ENCODE measurements at places on chromosomes 16 and 17.

DNA sequence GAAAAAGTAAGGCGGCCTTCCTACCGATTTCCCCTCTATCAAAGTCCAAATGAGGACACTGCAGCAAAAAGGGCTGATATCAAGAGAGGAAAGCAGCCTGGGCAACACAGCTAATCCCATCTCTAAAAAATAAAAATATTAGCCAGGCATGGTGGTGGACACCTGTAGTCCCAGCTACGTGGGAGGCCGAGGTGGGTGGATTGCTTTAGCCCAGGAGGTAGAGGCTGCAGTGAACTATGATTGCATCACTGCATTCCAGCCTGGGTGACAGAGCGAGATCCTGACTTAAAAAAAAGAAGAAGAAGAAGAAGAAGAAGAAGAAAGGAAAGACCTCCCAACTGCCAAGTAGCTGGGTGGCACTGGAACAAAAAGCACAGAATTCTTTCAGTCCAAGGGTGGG is 14.4 kb downstream of the CACNB1 start:
- DNase-seq: no peak

DNA sequence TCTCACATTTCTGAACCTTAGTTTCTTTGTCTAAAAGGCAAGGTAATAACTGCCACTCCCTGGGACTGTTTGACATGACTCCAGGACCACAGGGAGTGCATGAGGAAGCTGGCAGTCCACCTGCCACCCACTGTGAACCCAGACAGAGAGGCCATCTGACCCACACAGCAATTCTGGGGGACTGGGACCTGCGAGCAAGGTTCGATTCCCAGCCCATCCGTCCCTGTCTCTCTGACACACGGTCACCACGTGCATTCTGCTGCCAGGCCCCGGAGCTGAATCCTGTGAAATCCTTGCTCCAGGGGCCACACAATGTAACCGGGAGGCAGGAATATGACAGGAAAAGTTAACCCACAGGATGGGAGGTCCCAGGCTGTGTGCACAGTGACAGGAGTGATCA is 218.8 kb upstream of the FOXF1 start:
- DNase-seq: no peak

DNA sequence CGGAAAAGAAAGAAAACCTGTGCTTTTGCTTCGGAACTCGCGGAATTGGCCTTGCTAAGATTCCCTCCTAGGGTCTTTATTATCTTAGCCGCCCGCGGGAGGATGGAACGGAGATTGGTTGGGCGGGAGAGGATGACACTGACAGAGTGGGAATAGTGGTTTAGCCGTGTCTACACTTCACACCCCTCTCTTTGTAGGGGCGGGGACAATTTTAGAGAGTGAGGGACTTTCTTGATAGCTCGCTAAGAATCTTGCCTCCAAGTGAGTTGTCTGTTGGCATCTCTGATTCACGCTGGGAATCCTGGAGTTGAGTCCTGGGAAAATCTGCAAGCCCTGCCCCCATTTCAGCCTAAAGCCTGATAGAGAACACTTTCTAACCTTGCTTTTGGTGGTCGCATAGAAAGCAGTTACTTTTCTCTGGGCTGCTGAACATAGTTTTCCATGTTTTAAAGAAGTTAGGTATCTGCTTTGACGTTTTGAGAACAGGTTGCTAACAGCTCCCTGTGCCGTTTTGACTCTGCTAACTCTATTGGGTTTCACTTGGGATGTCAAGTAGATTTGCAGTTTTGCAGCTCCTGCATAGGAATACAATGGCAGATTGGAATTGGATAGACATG is 697 bp downstream of the NOL11 start:
- peak; percentile 9 for DNase-seq

- DNase-seq: no peak
Measured at GRCh38 chr16:86018941-86019340, 120.0 kb downstream of the IRF8 start.

DNA sequence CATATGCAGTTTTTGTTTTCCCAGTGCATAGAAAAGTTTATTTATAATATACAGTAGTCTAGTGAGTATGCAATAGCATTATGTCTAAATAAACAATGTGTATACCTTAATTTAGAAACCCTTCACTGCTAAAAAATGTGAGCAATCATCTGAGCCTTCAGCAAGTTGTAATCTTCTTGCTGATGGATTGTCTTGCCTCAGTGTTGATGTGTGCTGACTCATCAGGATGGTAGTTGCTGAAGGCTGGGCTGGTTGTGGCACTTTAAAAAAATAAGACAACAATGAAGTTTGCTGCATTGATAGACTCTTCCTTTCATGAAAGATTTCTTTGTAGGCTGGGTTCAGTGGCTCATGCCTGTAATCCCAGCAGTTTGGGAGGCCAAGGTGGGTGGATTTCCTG is 13.9 kb upstream of the CAPNS2 start:
- DNase-seq: no peak

DNA sequence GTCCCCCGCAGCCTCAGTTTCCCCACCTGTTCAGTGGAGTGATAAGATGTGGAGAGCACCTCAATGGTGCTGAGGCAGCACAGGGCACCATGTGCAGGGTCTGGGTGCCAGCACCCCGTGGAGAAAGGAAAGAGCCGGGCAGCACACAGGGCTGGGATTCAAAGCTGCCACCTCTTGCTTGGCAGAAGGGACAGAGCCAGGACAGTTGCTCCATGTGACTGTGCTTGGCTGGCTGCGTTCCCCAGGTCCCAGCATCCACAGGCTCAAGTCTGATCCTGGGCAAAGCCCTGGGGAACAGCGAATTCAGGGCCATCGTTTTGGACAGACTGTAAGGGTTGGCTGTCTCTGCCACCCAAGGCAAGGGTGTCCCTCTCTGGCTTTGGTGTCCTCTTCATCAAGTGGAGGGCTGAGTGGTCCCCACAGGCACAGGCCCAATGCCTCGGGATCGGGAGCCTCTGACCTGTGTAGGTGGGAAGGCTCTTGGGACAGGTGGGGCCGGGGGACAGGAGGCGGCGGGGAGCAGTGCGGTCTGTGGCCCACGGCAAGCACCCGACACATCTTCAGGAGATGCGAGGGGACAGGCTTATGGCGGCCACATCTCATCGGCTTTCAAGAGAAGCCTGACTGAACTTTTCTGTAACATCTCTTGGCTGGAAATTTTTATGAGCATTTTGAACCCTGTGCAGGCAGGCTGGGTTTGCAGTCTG is 8.5 kb downstream of the ZNF469 start:
- DNase-seq: no peak

GRCh38 chr17:20208717-20209116 is 199.6 kb downstream of the SPECC1 start:
- no peak for DNase-seq

GRCh38 chr17:78367193-78367592 is 7.3 kb upstream of the SOCS3 start:
- no peak for DNase-seq

GRCh38 chr17:68196394-68197090 is 51.3 kb upstream of the AMZ2 start:
- DNase-seq: no peak

GRCh38 chr17:76736349-76737081 is 616 bp downstream of the SRSF2 start:
- DNase-seq: peak; percentile 39

DNA sequence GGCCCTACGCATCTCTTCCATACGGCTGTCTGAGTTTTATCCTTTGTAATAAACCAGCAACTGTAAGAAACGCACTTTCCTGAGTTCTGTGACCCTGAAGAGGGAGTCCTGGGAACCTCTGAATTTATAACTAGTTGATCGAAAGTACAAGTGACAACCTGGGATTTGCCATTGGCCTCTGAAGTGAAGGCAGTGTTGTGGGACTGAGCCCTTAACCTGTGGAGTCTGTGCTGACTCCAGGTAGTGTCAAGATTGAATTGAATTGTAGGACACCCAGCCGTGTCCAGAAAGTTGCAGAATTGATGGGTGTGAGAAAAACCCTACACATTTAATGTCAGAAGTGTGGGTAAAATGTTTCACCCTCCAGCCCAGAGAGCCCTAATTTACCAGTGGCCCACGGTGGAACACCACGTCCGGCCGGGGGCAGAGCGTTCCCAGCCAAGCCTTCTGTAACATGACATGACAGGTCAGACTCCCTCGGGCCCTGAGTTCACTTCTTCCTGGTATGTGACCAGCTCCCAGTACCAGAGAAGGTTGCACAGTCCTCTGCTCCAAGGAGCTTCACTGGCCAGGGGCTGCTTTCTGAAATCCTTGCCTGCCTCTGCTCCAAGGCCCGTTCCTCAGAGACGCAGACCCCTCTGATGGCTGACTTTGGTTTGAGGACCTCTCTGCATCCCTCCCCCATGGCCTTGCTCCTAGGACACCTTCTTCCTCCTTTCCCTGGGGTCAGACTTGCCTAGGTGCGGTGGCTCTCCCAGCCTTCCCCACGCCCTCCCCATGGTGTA is 1.5 kb downstream of the GAA start:
- DNase-seq: no peak

GRCh38 chr16:10743227-10743609 is 424 bp upstream of the NUBP1 start:
- no peak for DNase-seq

- DNase-seq: no peak
Measured at GRCh38 chr16:66651474-66651765, 45.1 kb downstream of the CMTM4 start.

GRCh38 chr17:7176841-7177190 is 2.4 kb downstream of the ASGR1 start:
- no peak for DNase-seq

DNA sequence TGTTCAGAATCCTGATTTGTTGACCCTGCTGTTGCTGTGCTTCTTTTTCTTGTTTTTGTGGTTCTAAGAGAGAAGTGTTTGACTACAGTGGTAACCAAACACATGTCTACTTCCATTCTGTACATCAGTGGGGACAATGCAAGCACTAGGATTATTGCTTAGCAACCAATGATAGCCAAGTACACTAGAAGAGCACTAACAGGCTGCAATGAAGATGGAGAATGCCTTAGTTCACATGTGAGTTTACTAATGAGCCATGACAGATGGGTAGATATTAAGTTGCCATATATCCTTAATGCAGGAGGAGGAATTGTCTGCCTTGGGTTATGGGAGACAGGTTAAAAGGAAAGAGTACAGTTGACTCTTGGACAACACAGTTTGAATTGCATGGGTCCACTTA is 8.3 kb downstream of the EFCAB5 start:
- no peak for DNase-seq

DNA sequence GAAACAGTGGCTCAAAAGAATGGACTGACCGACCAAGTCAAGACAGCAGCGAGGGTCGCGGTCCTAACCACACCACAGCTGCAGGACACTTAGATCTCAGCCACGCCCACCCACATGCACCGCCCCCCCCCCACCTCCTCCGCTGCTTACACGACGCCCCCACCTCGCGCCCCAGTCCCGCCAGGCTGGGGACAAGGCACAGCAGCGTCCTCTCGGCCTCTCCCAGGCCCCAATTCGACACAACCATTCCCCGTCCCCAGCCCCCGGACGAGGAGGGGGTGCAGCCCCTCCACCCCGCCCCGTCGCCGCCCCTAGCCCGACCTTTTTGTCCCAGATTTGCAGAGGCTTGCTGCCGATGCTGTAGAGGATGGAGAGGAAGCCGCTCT is 477 bp downstream of the CFAP20 start:
- DNase-seq: no peak

DNA sequence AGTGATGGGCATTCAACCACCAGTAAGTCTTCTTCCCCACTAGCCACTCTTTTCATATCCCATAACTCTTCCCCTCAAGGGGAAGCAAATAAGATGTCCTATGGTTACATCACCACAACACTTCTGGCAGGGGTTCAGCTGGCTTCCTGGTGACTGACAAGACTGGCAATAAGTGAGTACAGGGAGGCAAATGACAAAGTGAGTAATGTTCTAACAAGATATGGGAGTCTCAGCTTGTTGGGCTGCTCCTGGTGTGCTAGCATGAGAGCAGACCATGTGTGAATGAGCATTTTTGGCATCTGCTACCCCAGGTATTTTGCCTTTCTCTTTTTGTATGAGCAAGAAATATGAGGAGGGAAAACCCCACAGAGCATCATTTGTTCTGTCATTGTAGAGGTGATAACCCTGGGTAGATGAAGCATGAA is 9.9 kb downstream of the TMIGD1 start:
- DNase-seq: no peak

GRCh38 chr16:51670527-51670926 is 519.5 kb upstream of the SALL1 start:
- DNase-seq: no peak

DNA sequence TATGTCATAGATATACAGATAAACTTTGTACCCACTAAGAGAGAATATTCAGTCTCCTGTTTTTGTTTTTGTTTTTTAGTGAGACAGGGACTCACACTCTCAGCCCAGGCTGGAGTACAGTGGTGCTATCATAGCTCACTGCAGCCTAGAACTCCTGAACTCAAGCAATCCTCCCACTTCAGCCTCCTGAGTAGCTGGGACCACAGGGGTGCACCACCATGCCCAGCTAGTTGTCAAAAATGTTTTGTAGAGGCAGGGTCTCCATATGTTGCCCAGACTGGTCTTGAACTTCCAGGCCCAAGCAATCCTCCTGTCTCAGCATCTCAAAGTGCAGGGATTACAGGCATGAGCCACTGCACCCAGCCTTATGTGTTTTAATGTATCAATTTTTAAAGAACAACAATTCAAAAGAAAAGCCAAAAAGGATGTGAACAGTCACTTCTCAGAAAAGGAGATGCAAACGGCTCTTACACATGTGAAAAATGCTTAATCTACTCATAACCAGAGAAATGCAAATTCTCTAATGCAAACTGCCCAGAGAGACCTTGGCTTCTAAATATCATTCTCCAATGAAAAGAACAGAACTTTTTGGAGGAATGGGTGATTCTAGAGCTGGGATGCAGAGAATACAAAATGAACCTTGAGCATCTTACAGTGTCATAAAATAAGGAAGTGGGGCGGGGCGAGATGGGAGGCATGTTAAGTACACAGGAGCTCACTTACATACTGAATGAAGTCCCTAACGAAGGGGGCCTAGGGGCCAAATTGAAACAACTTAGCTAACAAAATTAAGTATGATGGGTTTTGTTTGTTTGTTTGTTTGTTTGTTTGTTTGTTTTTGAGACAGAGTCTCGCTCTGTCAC is 7.3 kb upstream of the CMTM3 start:
- no peak for DNase-seq

DNA sequence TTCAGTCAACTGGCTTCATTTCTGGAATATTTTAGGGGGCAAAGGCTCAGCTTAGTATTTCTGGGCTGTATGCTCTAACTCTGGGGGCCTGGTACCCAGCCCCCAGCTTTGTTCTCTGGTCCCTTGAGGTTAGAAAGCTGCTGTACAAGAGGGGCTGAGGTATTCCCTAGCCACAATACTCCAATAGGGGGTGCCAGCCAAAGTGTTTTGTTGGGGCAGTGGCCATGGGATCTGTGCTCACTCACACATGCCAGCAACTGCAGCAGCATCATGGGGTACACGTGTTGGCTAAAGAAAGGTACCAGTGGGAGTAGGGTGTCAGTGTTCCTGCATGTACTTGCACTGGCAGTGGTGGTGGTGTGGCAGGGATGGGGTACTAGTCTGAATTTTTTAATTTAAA is 257.3 kb downstream of the CA10 start:
- no peak for DNase-seq
